ENCODE measurements at places on chromosomes 1 and 21.

DNA sequence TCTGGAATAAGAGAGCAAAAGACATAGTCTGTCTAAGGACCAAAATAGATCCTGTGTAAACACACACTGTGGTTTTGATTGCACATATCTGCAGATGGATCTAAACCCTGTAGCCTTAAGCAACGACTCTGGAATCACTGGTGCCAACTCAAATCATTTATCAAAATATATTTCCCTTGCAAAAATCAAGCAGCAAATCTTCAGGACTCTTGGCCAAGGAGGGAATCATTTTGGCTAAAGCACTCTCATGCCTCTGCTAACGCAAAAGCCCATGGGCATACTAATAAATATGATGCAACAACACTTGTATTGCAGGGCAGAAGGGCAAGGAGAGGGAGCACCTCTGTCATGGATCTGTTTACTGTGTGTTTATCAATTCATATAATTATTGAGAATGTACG lies 155.4 kb upstream of the DUSP10 start:
- DNase-seq = no peak

- DNase-seq = no peak
These were observed 182.9 kb downstream of the OMA1 start for GRCh38 chr1:58363585-58363984.

DNA sequence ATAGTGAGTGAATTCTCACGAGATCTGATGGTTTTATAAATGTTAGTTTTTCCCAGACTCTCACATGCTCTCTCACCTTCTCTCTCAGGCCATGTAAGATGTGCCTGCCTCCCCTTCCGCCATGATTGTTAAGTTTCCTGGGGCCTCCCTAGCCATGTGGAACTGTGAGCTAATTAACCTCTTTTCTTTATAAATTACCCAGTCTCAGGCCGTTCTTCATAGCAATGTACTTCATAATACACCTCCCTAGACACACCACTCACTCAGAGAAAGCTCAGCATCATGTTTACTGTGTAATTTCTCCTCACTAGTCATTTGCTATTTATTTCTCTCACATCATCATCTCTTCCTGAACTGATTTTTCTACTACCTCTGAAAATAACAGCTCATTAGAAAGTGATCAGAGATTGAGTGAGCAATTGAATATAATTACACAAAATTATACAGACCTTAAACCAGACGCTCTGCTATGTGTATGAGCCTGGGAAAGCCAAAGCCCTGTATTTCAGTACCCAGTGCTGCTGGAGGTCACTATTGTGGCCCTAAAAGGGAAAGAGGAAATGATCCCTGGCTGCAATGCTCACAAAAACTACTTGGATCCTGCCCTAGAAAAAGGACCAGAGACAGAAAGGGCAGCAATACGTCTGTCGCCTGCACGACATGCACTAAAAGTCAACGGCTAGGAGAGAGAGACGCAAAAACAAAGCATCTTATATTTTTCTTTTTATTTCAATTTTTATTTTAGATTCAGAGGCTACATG lies 284.5 kb downstream of the DSCAM start:
- DNase-seq = no peak

GRCh38 chr21:45833414-45833813 lies 148.2 kb upstream of the COL6A1 start:
- DNase-seq = no peak

GRCh38 chr1:99943223-99943794 lies 26.5 kb upstream of the SLC35A3 start:
- DNase-seq = no peak

DNA sequence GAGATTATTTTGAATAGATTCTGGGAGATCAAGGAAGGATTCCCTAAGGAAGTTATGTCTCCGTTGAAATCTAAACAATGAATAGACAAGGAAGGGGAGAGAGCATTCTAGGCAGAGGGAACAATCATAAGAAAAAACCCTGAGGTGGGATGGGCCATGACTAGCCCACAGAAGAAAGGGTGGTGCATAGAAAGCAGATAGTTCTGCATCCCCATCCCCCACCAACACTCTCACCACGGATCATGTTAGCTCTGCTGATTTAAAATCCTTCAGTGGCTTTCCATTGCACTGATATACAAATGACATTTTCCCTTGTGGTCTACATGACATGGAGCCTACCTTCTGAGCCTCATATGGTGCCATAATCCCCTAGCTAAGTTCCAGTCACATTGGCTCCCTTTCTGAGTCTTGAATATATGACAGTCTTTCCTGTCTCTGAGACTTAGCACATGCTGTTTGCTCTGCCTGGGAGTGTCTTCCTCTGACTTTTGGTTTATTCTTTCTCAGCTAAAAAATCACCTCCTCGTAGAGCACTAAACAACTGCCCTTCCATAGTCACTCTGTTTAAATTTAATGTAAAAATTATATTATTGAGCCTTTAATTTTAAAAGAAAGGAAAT lies 15.2 kb downstream of the SCMH1 start:
- DNase-seq = no peak

DNA sequence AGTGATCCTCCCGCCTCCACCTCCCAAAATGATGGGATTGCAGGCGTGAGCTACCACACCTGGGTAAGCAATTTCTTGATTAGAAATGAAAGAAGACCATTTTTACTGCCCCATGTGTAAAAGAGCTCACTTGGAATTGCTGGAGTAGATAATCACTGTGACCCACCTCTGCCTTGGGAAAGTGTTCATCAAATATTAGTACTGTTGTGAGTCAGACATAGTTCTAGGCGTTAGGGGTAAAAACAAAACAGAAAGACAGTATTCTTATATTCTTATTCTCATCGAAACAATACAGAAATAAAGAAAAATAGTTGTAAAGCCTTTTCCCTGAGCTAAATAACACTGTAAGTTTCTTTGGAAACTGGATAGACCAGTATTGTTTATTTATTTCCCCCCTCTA lies 36.2 kb downstream of the CELF3 start:
- DNase-seq = no peak

DNA sequence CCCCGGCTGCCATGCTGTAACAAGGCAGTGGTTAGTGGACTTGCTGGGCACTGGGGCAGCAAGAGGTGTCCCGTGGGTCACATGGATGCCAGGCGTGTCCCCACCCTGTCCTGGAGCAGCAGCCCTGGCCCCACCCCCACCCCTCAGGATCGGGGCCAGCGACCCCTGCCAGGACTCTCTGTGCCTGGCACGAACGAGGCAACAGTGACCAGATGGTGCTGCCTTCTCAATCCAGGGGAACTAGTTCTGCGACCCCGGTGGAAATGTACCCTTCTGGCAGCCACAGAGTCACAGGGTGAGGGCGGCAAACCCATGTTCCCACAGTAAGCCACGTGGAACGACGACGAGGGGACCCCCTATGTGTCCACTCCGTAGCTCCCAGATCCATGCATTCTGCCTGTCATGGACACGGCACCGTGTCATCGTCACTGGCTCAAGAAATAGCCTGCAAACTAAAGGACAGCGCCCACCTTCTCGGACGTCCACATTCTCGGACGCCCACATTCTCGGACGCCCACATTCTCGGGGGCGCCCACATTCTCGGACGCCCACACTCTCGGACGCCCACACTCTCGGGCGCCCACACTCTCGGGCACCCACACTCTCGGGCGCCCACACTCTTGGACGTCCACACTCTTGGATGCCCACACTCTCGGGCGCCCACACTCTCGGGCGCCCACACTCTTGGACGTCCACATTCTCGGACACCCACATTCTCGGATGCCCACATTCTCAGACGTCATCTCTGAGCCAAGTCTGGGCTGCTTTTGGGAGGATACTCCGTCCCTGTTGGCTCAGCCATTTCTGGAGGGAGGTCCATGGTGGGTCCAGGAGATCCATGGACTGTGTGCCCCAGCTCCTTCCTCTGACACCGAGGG lies 19.6 kb upstream of the ACTRT2 start:
- DNase-seq = no peak

DNA sequence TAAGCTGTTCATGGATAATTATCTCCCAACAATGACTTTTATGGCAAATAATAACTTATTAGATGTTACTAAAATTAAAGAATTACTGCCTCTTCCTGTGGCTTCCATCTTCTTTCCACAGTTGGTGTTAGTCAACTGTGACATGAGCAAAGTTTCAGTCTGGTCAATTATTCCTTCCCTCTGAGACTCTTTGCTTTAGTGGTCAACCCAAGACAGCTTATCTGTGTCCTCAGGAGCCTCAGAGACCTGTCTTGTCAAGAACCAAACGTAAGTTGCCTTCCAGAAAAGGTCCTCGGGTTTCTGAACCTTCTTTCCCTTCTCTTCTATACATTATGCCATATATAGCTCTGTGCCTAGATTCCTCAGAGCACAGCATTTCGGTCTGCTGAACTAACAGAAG lies 263.2 kb upstream of the ZP4 start:
- DNase-seq = no peak

DNA sequence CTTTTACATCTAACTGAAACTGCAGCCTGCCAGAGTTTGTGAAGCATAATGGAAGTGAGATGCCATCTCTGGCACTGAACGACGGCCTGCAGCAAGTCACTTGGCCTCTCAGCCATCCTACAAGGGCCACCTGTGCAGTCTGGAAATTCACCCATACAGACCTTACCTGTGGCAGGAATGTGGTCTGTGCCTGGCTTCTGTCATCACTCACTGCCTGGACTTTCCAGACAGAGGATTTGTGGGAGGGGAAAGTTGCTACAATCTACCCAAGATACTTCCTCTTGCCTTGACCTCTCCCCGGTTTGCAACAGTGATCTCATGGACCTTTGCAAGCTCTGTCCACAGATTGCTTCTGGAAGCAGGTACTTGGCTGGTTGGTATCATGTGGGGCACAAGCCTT lies 58.4 kb upstream of the ATP1B1 start:
- DNase-seq = no peak

GRCh38 chr1:158145173-158145719 lies 35.4 kb upstream of the CD1D start:
- DNase-seq = no peak

GRCh38 chr1:74412244-74412643 lies 100.2 kb downstream of the LRRC53 start:
- DNase-seq = no peak

DNA sequence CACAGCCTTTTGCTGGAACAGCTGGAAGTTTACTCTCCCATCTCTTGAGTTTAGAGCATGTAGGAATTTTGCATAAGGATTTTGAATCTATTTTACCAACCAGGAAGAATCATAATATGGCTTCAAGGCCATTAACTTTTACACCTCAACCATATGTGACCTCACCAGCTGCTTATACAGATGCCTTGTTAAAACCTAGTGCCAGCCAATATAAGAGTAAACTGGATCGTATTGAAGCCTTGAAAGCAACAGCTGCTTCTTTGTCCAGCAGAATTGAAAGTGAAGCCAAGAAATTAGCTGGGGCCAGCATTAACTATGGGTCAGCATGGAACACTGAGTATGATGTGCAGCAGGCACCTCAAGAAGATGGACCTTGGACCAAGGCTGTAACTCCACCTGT lies 65.4 kb downstream of the CEP350 start:
- no peak for DNase-seq

DNA sequence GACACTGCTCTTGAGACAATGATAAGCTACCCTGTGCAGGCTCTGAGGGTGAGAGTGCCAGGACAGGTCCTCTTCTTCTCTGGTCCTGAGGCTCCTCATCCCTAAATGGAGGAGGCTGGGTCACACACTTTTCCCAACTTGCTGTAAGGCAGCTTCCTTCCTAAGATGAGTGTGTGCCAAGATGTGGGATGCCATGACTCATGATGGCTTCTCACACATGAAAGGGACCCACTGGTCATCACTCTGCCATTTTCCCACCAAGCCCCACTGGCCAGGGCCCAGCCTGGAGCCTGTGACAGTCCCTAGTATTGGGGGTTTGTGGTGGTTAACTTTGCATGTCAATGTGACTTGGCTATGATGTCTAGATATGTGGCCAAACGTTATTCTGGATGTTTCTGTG lies 54.4 kb downstream of the CNIH3 start:
- no peak for DNase-seq

DNA sequence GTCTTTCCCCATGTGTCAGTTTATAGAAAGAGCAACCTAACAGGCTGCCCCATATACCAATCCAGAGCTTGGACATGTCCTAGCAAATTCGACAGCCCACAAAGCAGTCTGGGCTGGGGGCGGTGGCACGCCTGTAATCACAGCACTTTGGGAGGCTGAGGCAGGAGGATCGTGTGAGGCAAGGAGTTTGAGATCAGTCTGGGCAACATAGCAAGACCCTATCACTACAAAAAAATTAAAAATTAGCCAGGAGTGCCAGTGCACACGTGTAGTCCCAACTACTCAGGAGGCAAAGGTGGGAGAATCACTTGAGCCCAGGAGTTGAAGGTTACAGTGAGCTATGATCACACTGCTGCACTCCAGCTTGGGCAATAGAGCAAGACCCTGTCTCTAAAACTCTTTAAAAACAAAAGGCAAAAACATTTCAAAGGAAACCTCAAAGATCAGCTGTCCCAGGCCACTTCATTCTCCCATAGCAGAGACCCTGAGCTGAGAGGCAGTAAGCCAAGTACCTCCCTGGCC lies 54.4 kb downstream of the SETD4 start:
- DNase-seq = no peak

DNA sequence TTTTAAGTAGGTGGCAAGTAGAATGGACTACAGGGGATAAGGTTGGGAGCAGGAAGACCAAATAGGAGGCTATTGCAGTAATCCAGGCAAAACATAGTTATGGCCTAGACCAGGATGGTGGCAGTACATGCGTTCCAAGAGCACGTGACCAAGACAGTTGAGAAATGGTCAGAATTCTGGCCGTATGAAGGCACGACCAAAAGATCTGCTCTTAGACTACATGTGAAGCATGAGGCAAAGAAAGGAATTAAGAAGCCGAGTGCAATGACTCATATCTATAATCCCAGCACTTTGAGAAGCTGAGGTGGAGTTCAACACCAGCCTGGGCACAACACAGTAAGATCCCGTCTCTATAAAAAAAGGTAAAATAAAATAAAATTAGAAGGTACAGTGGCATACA lies 71.3 kb downstream of the LUZP1 start:
- DNase-seq = no peak

GRCh38 chr1:72023063-72023930 lies 259.0 kb downstream of the NEGR1 start:
- no peak for DNase-seq

GRCh38 chr1:27284425-27285273 lies 37.3 kb upstream of the TMEM222 start:
- DNase-seq = peak; percentile 18

GRCh38 chr21:38326899-38327298 lies 70.1 kb downstream of the KCNJ15 start:
- no peak for DNase-seq

- no peak for DNase-seq
These were observed 104.8 kb downstream of the TOMM20 start for GRCh38 chr1:235023711-235024439.

Measured in epithelial cell of prostate (primary cell).